ENCODE measurements at places on chromosomes 3 and 15.

DNA sequence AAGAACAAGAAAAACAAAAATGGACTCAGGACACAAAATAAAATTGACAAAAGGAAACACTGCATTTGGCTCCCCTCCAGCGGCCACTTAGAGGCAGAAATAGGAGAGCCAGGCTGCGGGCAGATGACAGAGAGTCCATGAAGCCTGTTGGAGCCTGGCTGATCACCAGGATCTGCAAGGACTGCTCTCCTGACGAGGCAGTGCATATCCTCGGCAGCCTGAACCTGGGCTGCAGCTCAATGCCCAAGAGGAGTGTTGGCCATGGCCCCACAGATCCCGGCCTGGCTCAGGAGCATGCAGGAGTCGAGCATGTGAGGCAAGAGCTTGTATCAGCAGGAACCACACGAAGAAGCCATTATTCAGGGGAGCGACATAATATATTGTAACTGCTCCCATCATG lies 199.8 kb downstream of the STT3B start:
- no peak for DNase-seq

- DNase-seq: no peak
These were observed 89.5 kb upstream of the ZBED2 start for GRCh38 chr3:111684640-111685039.

GRCh38 chr3:11610044-11610671 lies 33.6 kb downstream of the VGLL4 start:
- no peak for DNase-seq

GRCh38 chr3:64290864-64291263 lies 65.6 kb upstream of the PRICKLE2 start:
- no peak for DNase-seq

- DNase-seq: no peak
These were observed 11.4 kb downstream of the DET1 start for GRCh38 chr15:88535100-88535499.

DNA sequence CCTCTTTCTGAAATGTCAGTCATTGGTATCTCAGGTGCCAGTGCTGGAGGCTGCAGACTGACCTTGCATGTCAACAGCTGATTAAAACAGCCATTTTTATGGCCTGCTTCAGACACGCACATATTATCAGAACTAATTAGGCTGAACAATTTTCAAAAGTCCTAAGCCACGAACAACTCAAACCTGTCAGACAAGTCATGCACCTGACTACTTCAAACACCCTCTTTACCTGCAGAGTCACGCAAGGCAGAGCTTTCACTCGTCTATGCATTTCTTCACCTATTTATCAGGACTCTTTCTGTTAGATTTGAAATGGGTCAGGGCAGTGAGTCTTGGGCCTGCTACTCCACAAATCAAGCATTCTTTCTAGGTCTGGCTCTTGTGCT lies 26.7 kb downstream of the CLK3 start:
- DNase-seq: no peak

DNA sequence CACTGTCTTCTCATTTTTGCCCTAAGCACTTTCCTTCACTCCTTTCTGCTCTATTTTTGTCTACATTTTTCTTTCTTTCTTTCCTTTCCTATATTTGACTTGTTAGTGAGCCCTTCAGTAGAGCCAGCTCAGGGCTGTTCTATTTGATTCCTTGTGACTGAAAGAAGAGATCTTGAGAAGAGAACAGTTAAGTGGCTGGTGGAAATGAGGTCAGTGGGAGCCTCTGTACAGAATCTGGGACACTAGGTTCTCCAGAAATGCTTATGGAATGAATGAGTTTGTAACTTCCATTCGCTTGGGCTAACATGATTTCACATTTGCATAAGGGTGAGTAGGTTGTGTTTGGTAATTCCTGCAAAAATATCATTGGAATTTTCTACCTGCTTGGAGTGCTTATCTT lies 45.6 kb downstream of the CACNA2D3 start:
- no peak for DNase-seq

- no peak for DNase-seq
These were observed 105.5 kb upstream of the TRIM42 start for GRCh38 chr3:140572334-140572733.

DNA sequence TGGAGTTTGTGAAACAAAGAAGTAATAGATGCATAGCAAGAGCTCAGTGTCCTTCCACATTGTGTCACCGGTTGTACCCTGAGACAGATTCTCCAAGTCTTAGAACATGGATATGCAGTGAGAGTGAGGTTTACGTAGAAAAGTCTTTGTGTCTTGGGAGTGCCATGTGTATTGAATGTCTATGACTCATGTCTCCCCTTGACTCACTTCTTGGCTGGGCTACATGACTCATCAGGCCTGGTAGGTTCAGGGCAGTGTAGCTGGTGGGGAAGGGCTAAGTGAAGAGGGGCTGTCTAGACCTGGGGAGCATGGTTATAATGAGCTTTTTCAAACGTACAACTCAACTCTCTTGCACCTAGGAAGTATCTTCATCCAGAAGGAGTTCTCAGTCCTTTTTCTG lies 167.4 kb downstream of the GAP43 start:
- DNase-seq: peak; percentile 44

DNA sequence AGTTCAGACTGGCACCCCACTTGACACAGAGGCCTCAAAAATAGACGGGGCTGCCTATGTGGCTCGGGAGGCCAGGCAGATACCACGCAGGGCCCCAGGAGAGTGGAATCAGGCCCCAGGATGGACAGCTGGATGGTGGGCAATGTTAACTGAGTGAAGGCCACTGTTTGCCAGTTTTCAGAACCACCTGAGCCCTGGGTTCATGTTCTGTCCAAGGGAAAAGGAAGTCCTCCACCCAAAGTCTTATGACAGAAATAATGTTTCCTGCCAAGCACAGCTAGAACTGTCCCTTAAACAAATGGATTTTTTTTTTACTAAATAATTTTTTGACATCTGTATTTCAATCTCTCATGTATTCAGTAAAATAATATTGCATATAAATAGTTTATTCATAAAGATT lies 228.4 kb downstream of the KLF13 start:
- no peak for DNase-seq

- no peak for DNase-seq
These were observed 3.9 kb downstream of the MST1R start for GRCh38 chr3:49899815-49900214.

DNA sequence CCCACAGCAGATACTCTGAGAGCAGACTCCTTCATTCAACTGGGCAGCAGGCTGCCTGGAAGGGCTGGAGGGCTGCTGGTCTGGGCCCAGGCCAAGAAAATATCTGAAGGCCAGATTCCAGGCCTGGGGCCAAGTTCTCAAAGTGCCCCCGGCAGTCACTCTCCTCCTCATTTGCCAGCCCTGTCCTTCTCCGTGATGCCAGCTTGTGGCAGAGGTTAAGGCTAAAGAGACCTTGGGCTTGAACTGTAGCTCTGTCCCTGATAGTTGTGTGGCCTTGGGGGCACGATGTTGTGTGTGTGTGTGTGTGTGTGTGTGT lies 39.0 kb downstream of the FAM3D start:
- DNase-seq: no peak

- DNase-seq: no peak
These were observed 812 bp downstream of the P4HTM start for GRCh38 chr3:48990636-48991469.

DNA sequence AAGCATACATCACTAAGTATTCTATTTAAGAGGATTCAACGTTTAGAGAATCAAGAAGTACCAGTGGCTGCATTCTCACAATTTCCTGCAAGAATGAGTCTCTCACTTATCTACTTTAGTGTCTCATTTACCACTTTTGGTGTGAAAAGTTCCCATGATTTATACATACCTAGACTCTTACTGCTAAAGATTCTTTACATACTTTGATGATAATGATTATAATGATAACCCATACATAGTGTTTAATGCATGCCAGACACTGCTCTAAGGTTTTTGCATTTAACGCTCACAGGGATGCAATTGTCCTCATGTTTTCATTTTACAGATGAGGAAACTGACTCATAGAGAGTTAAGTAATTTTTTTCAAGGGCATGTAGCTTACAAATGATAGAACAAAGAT lies 133.6 kb downstream of the TMEM108 start:
- DNase-seq: no peak

DNA sequence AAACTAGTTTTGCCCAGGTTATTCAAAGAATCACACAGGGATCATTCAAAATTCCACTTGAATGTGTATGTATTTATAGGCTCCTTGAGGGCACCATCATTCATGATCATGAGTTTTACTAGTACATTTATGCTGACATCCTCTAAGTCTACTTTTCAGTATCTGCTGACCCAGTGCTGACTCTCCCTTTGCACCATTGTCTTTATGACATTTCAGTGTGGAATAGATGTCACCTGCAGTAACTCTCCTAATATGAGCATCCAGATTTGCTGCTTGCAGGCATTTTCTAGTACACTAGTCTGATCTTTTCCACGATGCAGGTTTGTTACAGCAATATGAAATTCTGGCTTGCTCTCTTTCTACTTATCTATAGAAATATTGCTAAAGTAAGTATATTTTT lies 1603.5 kb downstream of the SI start:
- DNase-seq: no peak

DNA sequence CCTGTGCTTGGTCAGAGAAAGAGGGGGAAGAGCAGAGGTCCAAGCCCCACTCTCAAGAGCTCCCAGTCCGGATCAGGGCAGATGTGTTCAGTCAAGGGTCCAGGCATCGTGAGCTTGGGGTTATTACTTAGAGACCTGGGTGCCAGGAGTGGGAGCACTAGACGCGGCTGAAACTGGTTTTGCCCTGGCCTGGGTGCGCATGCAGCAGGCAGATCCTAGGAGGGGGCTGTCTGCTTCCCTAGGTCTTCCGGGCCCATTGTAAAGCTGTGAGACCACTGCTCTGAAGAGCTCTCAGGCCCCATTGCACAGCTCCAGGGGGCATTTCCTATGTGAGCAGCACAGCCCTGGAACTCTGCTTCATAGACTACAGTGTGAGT lies 204.9 kb upstream of the LINGO1 start:
- DNase-seq: no peak

- DNase-seq: no peak
These were observed 232.2 kb downstream of the PTPRG start for GRCh38 chr3:61793521-61793920.

- no peak for DNase-seq
These were observed 121.4 kb downstream of the LMLN start for GRCh38 chr3:198081421-198081844.

- DNase-seq: no peak
These were observed 37.4 kb upstream of the CCDC174 start for GRCh38 chr3:14614189-14614588.

DNA sequence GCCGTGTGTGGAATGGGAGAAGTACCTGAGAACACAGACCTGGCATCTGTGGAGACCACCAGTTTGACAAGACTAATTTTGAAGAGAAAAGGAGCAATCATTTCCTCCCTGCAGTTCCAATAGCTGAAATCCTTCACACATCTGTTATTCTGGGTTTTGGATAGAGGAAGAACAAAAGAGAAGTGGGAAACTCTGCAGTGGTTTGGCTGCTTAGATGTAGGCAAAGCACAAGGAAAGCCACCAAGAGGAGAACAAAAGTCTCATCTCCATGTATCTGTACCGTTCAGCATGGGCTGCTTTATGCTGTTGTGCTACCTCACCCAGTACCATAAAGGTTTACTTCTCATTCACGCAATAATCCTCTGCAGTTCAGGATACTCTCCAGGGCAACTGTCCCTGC lies 153.1 kb upstream of the COL8A1 start:
- no peak for DNase-seq

DNA sequence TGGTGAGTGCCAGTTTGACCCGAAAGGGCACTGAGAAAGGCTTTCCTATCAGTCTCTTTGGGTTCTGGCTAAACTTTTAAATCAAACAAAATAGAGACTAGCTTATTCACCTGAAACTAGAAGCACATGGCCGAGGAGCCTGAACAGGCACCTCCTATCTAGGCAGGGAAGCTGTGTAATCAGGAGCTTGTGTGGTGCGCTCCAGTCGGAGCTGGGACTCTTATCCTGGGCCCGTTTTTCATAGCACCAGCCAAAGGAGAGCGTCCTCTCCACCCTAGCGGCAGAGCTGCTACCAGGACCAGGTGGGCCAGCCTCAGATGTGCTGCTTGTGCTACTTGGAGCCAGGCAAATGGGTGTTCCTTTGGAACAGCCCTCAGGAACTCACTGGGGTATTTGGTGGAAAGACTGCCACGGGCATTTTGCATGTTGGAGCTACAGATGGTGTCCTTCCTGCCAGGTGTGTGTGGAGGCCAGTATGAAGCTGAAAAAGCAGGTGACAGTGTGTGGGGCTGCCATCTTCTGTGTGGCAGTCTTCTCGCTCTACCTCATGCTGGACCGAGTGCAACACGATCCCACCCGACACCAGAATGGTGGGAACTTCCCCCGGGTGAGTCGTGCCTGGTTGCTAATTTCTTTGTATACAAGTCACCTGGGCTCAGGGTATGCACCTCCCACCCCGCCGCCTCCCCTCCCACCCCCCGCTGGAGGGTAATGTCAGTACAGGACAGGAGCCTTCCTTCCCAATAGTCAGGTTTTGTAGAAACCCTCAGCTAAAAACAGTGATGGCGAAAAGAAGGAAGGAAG lies 833 bp downstream of the MAN2A2 start:
- no peak for DNase-seq

DNA sequence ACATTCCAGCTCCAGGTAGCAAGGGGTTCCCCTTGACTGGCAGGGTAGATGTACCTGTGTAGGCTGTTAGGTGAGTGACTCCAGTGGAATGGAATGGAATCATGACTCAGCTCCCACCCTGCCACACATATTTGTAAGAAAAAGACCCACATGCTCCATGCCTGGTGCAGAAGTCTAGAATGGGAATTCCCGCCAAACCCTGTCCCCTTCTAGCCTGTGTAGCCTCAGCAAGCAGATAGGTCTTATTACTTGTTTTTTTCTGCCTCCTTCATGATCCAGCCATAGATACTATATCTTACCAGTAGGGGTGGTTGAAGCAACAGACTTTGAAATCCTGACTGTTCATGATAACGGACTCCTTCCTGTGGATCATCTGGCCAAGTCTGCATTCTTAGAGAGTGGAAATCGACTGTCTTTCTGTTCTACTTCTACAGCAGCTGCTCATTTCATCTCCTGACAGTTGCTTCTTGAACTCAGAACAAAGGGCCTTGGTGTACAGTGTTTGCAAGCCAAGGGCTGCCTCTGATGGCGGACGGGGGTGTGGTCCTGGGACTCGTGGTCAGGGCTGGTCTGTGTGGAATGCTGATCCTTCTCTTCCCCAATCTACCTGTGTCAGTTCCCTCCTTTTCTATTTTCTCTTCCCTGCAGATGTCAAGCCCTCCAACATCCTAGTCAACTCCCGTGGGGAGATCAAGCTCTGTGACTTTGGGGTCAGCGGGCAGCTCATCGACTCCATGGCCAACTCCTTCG lies 16.3 kb downstream of the SNAPC5 start:
- no peak for DNase-seq

GRCh38 chr3:176159796-176160195 lies 1037.5 kb downstream of the TBL1XR1 start:
- DNase-seq: no peak

GRCh38 chr3:57659806-57660439 lies 33.0 kb downstream of the DENND6A start:
- DNase-seq: no peak

DNA sequence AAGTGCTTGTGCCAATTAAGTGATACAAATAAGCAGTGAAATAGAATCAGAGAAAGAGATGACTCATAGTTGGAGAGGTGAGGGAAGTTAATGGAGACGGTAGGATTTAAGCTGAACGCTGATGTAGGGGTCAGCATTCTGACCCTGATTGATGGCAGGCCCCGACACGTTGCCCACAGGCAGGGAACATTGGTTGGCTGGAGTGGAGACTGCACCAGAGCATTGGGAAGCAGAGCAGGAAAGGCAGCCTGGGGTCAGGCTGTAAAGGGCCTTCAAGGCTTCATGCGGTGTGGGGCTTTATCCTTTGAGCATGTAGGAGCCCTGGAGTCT lies 68.6 kb downstream of the DCUN1D1 start:
- no peak for DNase-seq

Measured in stimulated activated CD8-positive, alpha-beta memory T cell treated with anti-CD3 and anti-CD28 coated beads, Interleukin-12 subunit alpha, Interleukin-12 subunit beta, amount 100 ng/mL, for 1 hour (primary cell).